ENCODE measurements at places on chromosomes 5 and 9.

- DNase-seq, result no peak
These were observed 272.0 kb downstream of the PDE4D start for GRCh38 chr5:59621477-59621876.

DNA sequence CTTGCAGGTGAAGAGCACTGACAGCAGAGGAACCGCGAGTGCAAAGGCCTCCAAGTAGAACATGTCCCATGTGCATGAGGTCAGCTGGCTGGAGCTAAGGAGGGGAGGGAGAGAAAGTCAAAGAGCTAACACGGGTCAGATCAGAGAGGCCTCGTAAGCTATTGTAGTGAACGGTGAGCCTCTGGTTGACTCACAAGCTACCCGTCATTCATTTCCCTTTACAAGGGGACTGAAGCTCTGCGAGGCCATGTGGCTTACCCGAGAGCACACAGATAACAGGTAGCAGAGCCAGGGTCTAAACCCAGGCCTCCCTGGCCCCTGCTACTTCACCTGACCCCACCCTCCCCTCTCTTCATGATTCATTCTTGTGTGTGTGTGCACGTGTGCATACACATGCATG, 152.7 kb upstream of the ADRA1B start:
- no peak for DNase-seq

DNA sequence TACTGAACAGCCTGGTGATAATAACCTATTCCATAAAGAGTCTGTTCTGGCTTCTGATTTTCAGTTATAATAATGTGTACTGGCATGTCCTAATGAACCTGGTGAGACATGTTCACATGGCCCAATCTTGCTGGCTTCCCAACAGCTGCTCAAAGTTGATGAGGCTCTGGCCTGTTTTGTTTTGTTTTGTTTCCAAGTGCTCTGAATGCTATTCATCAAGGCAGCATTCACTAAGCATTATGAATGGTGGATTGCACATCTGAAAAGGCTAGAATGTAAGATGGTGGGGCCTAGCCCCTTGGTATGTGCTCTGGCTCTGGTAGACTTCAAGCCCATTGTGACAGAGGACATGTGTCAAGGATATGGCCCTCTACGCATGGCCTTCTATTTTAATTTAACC, 388.5 kb downstream of the PSAT1 start:
- DNase-seq, result no peak

DNA sequence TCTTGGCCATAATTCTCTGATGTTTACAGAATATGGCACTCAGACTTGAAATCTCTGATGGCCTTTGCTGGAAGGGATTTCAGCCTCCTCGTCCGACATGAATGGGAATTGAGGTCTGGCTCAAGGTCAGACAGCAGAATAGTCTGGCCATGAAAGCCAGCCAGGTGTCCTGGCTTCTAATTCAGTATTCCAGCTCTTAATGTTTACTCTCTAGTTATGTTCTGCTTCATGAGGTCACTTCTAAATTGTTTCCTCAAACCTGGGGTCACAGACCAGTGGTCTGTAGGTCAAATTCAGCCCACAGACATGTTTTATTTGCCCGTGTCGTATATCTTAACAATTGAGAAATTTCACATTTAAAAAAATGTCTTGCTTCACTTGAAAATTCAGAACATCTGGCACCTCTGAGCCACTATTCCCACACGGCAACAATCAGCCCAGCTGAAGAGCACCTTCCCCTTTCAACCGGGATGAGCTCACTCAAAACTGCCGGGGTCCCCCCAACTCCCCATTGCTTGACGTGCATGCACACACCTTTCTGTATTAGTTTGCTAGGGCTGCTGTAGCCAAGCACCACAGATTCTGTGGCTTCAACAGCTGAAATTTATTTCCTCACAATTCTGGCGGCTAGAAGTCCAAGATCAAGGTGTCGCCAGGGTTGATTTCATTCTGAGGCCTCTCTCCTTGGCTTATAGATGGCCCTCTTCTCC, 243.5 kb downstream of the ENC1 start:
- DNase-seq, result no peak

DNA sequence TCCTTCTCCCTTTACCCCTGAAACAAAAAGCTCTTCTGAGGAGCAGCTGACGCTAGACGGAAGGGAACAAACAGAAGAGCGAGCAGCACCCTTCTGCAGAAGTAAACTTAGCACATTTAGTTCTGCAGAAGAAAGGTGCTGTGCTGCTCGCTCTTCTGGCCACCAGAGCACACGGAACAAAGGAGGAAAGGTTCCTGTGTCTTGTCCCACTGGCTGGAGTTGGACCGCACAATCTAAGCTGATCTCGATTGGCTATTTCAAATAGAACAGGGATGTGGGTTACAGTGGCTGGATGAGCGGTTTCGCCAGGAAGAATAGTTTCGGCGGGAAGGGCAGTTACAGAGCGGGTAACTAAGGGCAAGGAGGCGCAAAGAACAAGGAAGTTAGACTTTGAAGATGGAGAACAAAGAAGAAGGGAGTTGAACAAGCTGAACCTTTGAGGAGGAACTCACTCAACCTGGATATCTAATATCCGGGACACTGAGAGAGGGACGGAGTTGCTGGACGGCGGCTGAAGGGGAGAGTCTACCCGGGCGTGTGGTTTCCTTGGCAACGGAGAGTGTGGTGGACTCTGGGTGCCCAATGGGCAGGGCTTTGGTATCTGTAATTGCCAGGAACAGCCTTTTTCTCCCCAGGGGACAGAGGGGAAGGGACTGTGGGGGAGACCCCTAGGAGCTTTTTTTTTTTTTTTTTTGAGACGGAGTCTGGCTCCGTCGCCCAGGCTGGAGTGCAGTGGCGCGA, 7.1 kb downstream of the GTF3C5 start:
- DNase-seq, result no peak

DNA sequence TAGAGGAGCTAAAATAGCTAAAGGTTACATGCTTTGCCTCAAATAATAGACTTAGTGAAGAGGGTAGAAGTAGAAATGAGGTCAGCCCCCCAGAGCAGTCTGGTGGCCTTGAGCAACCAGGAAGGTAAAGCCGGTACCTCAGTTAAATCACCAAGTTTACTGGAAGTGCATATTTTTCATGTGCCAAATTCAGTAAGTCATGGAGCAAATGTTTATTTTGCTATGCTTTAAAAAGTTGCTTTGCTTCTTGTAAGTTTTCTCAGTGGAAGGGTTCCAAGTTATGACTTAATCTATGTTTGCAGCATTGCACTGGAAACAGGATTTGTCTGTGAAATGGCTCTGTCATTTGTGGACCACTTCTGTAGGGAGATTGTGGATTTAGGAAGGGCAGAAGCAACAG, 256.7 kb downstream of the ARRDC3 start:
- no peak for DNase-seq

GRCh38 chr5:171676286-171676944, 109.2 kb upstream of the SMIM23 start:
- no peak for DNase-seq

GRCh38 chr5:95810305-95811125, 12.0 kb downstream of the GLRX start:
- DNase-seq, result no peak

DNA sequence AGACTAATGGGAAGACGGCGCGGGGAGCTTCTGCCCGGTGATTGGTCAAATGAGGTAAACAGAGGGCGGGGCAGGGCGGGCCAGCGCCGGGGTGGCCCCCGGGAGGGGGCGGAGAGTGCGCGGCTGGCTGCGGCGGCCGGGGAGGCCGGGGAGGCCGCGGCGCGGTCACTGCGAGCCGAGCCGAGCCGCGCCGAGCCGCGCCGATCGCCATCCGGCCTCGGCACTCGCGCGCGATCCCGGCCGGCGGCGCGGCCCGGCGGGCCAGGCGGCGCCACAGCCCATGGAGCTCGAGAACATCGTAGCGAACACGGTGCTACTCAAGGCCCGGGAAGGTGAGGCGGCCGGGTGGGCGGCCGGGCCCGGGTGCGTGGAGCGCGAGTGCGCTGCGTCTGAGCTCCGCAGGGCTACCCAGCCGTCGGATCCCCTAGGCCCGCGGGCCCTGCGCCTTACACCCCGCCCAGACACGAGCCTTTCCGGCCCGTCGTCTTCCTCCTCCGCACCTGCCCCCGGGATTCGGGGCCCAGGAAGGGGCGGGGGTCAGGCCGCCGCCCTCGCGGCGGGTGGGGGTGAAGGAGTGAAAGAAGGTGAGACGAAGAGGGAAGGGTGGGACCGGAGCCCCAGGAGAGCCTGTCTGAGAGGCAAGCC, at the start of gene GRK6:
Gene GRK6 (plus strand): TSS at position 111 of the 645 bp plus-strand sequence. CDS start 170 bp downstream, at position 281.
- no peak for DNase-seq

DNA sequence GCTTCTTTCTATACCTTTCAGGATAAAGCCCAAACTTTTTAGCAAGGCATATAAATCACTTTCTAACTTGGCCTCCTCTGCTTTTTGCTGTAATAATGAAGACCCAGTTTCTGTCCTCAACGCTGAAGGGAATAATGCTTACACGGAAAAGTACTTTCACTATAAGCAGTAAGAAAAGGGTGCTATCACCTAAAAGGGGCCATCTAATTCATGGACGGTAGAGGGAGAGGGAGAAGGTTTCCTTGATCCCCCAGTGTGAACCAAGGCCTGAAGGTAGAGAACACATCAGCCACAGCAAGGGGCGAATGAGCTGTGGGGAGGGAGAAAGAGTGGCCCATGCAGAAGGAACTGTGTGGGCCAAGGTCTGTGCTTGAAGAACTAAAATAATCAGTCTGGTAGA, 417.7 kb upstream of the CLINT1 start:
- DNase-seq, result no peak

- DNase-seq, result no peak
These were observed 334.7 kb upstream of the ZNF608 start for GRCh38 chr5:125081101-125081500.

DNA sequence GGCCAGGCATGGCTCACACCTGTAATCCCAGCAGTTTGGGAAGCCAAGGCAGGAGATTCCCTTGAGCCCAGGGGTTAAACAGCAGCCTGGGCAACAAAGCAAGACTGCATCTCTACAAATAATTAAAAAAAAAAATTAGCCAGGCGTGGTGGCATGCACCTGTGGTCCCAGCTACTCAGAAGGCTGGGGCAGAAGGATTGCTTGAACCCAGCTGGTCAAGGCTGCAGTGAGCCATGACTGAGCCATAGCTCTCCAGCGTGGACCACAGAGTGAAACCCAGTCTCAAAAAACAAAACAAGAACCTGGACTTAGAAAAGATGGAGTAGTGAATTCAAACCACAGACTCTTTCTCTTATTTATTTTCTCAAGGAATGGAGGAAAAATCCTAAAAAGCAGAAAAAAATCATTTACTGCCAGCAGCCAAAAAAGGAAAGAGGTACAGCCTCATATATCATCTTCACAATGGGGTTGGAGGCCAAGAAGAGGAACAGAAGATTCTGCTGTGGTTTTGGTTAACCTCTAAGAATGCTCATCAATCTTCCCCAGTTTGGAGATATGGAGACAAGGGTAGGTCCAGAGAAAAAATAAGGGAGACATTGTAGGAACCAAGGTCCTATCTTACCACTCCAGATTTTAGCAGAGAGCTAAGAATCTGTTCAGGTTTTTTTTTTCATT, 40.0 kb upstream of the MYO10 start:
- no peak for DNase-seq

DNA sequence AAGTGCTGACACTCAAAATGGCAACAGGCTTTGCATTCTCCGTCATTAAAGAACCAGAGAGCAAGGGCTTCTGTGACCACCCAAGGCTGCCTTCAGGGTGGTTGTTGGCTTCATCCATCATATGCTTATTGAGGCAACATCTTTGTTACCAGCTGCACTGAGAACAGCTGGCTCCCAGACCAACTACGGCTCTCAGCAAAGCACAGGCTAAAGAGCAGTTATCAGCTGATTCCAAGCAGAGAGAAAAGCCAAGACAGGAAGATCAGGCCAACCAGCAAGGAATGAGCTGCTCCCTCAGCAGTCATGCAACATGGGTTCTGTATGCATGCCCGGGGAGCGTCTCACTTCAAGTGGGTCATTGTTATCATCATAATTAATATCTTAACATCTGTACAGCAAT, 358.9 kb downstream of the ACTL7B start:
- no peak for DNase-seq

GRCh38 chr5:115542651-115543364, 1.8 kb downstream of the FEM1C start:
- no peak for DNase-seq

All from activated CD8-positive, alpha-beta memory T cell treated with anti-CD3 and anti-CD28 coated beads for 4 hours (primary cell).